Right renal pelvis (tissue), 4 donors: ENCODE measurements at places on chromosomes 7 and 10. TPM values are rescaled to one million over a fixed set of nuclear protein-coding genes. Genes with fewer than 3 reads are reported as not detected.

DNA sequence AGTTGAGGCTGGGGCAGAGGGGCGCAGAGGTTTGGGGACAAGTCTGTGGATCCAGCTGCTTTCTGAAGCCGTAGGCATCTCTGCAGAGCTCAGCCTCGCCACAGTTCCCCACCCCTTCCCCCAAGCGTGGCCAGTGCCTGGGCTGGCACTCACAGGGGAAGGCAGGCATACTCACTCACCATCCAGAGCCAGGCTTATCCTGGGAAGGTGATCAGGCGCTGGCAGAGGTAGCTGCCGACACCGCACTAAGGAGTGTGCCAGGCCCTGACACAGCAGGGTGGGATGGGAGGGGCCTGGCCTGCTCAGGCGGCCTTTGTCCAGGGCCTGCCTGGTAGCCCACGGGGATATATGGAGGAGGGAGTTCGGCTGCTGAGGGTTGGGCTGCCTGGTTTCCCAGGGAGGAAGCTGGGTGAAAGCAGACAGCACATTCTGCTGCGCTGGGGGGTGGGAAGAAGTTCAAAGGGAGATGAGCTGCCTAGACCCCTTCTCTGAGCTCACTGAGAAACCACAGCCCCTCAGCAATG lies 15.9 kb downstream of the VSIR start:
- DNase-seq: no peak

DNA sequence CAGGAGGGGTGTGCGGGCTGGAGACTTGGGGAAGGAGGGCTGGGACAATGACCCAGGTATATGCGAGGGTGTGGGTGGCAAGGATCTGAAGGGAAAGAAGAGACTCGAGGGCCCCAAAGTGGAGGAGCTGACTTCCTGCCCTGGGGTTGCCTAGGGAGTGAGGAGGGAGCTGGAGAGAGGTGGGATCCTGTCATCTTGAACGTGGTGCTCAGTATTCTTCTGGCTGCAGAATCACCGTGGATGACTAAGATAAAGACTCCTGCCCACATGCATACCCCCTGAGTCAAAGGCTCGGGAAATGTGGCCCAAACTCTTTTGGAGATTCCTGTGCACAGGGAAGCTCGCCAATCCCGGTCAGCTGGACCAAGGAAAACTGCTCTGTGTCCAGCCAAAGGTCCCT lies 31.2 kb downstream of the COL17A1 start:
- DNase-seq: no peak

DNA sequence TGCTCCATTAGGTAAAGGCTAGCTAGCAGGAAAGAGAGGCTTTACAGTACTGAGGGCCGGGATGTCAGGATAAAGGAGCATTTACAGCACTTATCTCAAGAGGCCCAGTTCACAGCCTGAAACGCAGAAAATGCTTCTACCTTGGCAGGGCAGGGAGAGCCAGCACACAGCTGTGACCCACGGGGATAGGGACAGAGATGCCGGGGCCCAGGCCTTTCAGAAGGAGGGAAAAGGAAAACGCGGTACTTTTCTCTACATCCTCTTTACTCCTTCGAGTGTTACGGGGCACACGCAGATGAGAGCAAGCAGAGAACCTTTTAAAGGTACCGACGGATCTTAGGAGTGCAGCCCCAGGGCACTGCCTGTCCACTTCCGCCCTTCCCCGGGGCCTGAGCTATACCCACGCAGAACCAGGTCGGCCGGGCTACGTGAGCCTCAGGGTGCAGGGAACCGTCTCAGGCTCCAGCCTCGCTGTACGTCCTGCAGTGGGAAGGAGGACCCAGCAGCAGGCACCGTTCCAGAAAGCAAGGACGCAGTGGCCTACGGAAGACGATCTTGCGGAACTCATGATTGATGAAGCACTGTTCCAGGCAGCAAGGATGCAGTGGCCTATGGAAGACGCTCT lies 232.3 kb downstream of the ELFN1 start:
- DNase-seq: no peak

- DNase-seq: peak; percentile 56
Measured at GRCh38 chr10:116721547-116722392, 20.6 kb downstream of the HSPA12A start.

GRCh38 chr10:71971311-71971731 lies 7.1 kb downstream of the CHST3 start:
- no peak for DNase-seq

- DNase-seq: peak; percentile 28
Measured at GRCh38 chr7:73577627-73578341, 595 bp downstream of the TBL2 start.

DNA sequence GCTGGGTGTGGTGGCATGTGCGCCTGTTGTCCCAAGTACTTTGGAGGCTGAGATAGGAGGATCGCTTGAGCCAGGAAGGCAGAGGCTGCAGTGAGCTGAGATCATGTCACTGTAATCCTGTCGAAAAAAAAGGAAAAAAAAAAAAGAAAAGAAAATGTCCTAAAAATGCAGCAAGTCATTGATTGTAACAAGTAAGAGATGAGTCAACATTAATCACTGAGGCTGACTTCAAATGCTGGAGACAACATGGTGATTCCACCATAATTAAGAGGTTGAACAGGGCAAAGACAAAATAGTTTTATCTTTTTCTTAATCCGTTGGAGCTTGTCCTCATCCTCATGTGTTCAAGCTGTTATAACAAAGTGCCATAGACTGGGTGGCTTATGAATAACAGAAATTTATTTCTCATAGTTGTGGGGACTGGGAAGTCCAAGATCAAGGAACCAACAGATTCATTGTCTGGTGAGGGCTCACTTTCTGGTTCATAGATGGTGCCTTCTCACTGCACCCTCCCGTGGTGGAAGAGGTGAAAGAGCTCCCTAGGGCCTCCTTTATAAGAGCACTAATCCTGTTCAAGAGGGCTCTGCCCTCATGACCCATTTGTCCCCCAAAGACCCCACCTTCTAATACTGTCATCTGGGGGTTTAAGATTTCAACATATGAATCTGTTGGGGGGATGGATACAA lies 60.3 kb downstream of the TBXAS1 start:
- no peak for DNase-seq

GRCh38 chr7:13879994-13880686 lies 109.3 kb downstream of the ETV1 start:
- DNase-seq: no peak

DNA sequence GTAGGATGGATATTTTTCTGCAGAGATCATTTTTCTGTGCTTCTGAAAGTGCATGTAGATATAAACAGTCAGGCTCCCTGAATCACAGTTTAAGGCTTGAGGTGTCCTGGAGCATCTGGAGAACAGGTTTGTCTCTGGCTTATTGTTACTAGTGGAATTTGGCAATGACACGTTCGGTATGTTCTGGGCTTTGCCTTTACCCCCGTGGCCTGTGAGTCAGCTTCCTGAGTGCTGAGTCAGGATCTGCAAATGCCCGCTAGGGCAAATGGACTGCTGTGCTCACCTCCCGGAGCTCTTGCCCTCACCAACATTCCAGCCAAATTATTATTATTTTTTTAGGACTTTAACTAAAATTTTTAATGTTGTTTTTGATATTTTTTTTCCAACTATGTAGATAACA lies 192.5 kb upstream of the PRSS1 start:
- no peak for DNase-seq

DNA sequence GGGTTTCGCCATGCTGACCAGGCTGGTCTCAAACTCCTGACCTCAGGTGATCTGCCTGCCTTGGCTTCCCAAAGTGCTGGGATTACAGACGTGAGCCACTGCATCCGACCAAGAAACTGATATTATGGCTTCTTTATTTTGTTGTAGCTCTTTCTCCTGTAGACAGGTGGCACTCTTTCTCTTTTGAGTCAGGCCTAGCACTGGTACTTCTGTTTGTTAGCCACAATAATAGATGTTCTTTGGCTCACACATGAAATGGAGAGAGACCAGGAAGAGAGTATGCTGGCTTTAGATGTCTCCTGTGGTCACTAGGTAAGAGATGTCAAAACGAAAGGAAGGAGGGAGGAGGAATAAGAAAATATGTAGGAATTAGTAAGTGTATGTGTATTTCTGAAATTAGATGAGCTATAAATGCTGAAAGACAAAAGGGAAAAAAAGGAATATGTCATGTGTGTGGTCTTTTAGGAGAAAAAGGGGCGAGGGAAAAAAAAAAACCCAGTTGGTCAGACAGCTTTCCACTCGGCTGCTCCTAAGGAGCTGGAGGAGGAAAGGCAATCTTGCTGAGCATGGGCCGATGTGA lies 78.7 kb downstream of the CLEC2L start:
- no peak for DNase-seq

- DNase-seq: no peak
Measured at GRCh38 chr10:29022513-29022912, 266.4 kb upstream of the LYZL1 start.

DNA sequence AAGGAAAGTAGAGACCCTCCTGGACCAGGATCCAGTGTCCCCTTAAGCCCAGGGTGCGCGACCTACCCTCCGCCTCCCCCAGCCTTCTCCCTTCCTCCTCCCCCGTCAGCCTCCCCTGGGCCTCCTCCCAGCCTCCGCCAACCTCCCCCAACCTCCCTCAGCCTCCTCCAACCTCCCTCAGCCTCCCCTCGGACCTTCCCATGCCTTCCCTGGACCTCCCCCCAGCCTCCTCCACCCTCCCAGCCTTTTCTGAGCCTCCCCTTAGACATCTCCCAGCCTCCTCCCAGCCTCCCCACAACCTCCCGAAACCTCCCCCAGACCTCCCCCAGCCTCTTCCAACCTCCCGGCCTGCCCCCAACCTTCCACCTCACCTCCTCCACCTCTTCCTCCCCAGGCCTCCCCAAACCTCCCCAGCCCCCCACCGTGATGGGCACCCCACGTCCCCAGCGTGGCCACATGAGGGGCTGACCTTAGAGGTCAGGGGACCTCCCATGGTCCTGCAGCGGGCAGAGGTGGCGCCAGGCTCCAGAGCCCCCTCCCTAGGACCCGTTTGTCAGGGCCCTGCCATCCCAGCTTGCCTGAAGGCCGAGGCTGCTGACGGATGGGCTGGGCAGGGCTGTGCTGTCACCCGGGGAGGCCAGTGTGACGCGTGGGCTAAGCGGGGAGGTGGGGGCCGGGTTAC lies 18.8 kb downstream of the FAM20C start:
- DNase-seq: no peak

DNA sequence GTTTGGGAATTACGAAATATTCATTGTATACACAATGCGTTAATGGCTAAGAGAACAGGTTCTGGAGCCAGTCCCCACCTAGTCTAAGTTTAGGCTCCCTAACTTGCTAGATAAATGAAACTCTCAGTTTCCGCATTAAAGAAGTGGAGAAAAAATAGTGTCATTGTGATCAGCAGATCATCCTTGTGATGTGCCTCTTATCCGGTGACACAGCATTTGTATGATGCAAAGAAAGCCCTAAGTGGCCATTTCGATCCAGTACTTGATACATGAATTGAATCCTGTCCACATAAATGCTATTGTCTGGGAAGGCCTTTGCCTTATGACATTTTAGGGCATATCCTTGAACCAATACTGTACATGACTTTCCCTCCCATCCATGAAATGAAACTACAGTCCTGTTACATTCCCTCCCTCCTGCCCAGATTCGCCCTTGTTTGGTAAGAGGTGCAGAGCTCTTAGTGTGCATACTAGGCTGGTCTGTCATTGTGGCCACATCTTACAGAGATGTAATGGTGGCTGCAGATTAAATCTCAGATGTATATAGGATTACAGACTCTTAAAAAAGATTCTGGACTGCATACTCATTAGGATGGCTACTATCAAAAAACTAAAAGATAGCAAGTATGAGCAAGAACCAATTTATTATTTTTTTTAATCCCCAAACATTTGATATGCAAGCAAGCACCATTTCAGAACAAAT lies 80.9 kb downstream of the LRRC4 start:
- DNase-seq: no peak

GRCh38 chr10:35693800-35694199 lies 51.7 kb upstream of the FZD8 start:
- DNase-seq: no peak

DNA sequence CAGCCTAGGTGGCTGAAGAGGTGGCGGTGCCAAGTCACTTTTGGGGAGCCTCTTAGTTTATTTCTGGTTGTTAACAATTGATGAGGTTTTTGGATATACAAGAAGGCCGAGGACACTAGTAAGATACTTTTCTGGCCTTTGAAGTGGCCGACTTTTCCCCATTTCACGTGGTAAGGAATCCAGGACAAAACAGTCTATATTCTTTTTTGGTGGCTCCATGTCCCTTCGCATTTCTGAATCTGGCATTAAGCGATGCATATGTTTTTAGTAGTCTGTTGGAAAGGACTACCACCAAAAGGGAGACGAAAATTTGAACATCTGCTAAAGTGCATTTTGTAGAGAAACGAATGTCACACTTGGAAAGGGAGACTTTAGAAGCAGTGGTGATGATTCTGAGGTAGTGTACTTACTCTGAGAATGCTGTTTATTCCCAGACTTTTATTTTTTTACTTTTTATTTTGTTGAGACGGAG lies 1.5 kb downstream of the MLLT10 start:
- DNase-seq: no peak

GRCh38 chr10:122551450-122551849 lies 9.1 kb upstream of the DMBT1 start:
- no peak for DNase-seq

Gene TUBB8
- 0.55 TPM for polyA plus RNA-seq

Gene MTPN
- polyA plus RNA-seq: 183 TPM

Gene MKI67
- polyA plus RNA-seq: 50.3 TPM

Gene DYNC1I1
- polyA plus RNA-seq: 0.58 TPM
